ENCODE measurements at places on chromosomes 5 and 9.

DNA sequence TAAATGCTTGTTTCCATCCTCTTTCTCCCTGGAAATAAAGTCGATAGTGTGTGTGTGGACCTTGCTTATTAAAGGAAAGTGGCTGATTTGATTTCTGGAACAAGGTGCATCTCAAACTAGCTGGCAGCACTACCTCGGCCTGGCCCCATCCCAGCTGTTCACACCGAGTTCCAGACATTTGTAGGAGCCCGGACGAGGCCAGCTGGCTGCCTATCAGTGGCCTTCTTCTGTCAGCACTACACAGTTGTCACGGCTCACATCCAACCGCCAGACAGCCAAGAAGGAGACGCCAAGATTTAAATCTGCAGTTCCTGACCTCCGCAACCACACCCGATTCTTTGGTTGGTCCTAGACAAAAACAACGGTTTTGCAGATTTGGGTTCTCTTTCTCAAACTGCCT lies 63.6 kb downstream of the PALM2AKAP2 start:
- no peak for DNase-seq

GRCh38 chr5:72417333-72418062 lies 89.7 kb downstream of the ZNF366 start:
- no peak for DNase-seq

- DNase-seq = no peak
Measured at GRCh38 chr9:111000202-111000601, 38.1 kb downstream of the LPAR1 start.

DNA sequence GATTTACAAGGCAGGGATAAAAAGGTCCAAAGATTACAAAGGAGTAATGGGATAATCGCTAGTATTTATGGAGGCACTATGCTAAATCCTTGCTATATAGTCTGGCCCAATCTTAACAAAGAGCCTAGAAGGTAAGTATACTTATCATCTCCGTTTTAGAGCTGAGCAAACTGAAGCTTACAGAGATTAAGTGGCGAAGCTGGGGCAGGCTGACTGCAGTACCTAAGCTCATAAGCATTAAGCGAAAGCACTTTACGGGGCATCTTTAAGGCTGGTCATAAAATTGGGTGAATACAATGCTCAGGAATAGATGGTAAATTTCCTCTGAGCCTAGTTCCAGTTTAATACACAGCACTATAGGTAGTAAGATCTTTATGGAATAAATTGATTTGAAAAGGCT lies 30.0 kb upstream of the ZNF366 start:
- no peak for DNase-seq

DNA sequence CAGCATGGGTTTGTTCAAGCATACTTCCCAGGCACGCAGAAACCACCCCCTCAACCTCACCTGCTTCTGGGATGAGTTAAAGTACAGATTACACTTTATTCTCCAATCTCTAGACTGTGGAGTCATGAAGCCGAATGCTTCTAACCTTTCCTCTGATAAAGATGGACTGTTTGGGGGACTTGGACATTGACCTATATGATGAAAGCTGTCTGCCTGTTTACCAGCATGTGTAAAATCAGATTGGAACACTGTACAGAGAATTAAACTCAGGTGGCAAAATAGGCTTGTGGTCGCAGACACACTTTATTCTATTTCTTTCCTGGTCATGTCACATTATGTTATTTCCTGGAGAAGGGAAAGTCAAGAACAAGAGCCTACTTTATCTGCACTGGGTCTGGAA lies 25.7 kb downstream of the IL9 start:
- DNase-seq = no peak

DNA sequence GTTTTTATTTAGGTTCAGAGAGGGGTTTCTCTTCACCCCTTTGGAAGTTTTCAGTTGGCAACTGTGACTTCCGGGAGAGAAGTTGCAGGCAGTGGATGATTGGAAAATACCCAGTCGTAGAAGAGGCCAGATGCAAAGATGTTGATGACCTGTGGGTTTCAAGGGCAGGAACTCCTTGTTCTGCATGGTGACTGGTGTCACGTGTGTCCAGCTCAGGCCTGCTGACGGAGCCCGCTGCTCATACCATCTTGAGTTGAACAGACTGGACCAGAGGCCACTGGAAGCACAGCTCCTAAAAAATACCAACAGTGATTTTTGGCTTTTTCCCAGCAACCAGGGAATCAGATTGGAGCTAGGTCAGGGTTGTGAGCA lies 243.9 kb upstream of the KLF4 start:
- DNase-seq = no peak

- no peak for DNase-seq
Measured at GRCh38 chr9:84140535-84141101, 160.0 kb downstream of the RMI1 start.

DNA sequence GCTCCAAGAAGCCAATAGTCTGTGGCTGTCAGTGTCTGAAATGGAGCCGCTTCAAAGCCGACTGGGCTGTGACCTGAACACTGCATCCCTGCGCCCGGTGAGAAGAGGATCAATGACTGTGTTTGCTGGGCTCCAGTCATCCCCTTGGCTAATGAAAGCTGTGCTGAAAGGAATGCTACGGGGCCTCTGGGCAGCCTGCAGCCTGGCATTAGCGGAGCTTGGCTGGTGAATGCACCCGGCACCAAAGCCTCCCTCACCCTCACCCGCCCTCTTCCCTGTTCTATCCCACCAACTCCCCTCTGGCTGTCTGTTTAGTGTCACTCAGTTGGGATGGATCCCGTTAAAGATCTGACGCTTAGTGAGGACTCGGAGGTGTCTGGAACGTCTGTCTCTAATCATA lies 355.3 kb downstream of the BNC2 start:
- no peak for DNase-seq

All from activated CD4-positive, CD25-positive, alpha-beta regulatory T cell (primary cell).